ENCODE measurements at places on chromosomes 6 and 20.

DNA sequence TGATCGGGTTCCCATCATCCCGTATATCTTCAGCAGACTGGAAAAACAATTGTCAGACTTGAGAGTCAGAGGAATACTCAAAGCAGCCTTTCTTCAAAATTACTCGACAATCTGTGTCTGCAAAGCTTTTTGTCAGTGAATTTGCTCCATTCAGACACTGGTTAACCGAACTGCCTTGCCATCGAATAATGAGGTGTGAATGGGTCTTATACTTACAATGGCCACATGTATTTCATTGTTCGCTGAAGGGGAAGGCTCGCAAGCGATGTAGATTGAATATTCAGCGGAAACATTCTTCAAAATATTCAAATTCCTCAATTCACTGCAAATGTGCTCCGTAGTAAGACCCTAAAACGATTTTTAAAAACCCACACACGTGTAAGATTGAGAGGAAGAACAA, 32.9 kb downstream of the JAG1 start:
- DNase-seq = no peak

DNA sequence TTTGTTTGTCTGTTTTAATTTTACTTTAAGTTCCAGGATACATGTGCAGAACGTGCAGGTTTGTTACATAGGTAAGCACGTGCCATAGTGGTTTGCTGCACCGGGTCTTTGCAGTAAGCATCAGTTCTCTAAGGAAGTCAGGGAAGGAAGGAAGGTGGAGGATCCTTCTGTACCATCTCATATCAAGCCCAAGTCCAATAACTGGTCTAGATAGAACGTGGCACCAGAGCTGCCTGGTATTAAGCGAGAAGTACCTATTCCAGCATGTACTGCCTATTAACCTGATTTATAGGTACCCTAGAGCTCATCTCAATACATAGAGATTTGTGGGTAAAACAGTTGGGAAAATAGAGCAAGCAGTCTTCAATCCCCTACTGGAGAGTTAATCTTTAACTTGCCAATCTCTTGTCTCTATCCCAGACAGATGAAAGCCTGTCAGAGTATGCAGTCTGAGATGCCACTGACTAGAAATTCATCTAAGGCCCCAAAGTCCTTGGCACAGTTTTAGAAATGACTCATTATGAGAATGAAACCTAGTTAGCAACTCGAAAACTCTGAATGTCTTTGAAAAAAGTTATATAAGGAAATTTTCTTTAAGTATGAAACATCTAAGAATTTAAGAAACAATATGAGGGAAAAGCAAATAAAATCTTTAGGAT, 144.9 kb downstream of the TFAP2A start:
- no peak for DNase-seq

DNA sequence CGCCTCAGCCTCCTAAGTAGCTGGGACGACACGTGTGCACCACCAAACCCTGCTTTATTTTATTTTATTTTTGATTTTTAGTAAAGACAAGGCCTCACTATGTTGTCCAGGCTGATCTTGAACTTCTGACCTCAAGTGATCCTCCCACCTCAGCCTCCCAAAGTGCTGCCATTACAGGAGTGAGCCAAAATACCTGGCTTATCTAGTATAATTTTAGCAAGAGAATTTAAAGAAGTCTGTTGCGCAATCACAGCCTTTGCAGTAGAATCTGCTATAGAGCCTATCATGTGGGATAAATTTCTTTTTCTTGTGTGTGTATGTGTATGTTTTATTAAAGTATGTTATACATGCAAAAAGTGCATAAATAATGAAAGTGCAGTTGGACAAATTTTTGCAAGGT, 92.1 kb upstream of the ANKEF1 start:
- no peak for DNase-seq

DNA sequence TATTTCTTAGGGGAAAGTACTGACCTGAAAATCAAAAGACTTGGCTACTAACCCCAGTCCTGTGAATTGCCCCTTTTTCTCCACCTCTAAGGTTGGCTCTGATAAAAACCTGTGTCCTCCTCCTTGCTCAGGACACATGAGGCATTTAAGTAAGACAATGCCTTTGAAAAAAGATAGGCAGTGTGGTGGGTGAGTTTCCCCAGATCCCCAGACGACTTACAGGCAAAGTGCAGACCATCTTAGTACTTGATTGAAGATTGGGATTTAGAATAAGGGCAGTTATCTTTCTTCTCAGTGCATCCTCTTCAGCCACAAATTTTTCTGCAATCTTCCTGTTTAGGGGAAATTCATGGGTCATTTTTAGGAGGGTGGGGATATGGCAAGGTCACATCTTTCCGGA, 87.8 kb downstream of the KIZ start:
- DNase-seq = no peak

GRCh38 chr20:40481337-40481736, 207.7 kb downstream of the MAFB start:
- no peak for DNase-seq

- no peak for DNase-seq
These were observed 143.6 kb downstream of the PHACTR3 start for GRCh38 chr20:59747671-59748515.

- DNase-seq = no peak
These were observed 159.3 kb upstream of the ECI2 start for GRCh38 chr6:4294636-4295035.

GRCh38 chr6:159577564-159577963, 115.5 kb downstream of the SOD2 start:
- no peak for DNase-seq

DNA sequence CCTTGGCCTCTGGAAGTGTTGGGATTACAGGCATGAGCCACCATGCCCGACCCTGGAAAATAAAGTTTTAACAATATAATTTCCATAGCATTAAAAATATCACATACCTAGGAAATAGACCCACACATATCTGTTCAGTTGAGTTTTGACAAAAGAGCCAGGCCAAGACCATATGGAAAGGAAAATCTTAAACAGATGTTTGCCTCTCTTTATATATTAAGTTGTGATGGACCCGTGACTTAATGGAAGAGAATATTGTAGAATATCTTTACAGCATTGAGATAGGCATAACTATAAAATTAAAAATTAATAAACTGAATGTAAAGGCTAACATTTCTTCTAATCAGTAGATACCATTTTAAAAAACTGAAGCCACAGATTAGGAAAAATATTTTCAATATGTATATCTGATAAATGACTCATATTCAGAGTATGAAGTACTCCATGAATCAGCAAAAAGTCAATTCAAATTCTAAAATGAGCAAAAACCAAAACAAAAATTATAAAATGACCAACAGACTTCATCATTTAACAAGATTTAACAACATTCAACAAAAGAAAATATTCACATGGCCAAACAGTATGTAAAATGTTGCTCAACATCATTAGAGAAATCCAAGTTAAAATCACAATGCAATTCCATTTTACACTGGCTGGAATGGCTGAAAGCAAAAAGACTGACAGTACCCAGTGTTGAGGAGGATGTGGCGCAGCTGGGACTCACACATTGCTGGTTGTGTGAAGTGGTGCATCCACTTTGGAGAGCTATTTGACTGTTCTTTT, 43.3 kb downstream of the GTF2H5 start:
- no peak for DNase-seq

- DNase-seq = no peak
These were observed 52.5 kb downstream of the HLA-A start for GRCh38 chr6:29994826-29995225.

DNA sequence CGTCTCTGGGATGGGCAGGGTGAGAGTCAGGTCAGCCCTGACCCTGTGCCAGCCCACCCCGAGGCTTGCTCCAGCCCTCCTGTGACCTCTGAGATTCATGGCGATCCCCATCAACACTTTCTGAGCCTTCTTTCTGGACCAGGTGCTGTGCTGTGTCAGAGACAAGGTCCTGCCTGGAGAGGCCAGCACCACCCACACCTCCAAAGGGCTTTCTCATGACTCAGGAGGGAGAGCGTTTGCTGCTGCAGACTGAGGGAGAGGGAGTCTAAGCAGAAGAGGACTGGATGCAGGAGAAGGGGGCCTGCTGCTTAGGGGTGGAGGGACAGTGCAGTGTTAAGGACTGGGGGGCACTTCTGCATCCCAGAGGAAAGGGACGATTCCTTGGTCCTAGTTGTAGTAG, 193.5 kb downstream of the LRFN2 start:
- DNase-seq = no peak

All from globus pallidus (tissue), 1 donor.